ENCODE measurements at places on chromosomes 16 and 17.
A peak's percentile ranks its signal among the peaks of the same experiment; 100 is the strongest.

DNA sequence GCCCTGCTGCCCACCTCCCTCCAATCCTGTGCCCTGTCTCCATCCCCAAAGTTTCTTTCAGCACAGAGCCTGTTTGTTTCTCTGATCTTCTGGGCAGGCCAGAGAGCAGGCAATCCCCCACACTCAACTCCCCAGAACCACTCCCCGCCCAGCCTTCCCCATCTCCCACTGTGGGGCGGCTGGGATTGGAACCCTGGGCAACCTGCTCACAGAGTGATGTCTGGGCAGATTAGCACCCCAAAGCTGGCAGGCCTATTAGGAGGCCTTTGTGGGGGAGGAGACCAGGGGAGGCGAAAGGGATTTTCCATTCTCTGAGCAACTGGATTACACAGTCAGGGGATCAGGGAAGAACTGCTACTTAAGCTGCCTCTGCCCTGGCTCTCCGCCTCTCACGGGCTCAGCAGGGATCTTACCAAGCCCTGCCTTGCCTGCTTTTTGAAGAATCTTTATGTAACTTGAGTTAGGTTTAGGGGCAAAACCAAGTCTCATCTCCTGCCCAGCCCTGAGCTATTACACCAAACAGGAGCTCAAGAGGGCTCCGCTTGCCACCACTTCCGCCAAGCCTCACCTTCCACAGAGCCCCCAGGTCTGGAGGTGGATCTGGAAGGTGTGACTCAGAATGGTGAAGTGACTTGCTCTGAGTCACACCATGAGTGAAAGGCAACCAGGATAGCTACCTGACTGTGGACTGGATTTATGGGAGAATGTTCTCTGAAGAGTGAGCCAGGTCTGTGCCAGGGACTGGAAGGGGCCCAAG, 16.0 kb upstream of the LHX1 start:
- peak; percentile 54 for DNase-seq

GRCh38 chr16:19844945-19845641, 39.6 kb downstream of the GPRC5B start:
- DNase-seq: no peak

DNA sequence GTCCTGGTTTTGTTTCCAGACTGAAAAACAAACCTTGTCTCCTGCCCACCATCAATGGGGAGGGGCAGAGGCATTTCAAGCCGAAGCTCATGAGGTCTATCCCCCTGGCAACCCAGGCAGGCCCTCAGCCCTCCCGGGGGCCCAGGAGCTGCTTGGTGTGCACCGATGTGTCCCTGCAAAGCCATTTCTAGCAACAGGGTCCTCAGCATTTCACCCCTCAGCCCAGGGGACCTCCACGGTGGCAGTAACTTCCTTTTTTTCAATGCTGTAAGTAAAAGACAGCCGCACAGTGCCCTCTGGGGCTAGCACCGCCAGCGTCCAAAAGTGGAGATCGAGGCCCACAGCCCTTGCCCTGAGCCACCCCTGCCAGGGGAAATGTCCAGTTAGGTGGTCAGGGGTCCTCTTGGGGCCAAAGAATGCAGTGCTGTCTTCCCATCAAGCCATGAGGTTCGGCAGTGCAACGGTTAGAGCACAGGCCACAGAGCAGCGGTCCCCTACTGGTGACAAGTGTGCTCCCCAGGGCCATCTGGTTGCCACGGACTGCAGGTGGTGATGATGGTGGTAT, 79.9 kb downstream of the LITAF start:
- DNase-seq: no peak

DNA sequence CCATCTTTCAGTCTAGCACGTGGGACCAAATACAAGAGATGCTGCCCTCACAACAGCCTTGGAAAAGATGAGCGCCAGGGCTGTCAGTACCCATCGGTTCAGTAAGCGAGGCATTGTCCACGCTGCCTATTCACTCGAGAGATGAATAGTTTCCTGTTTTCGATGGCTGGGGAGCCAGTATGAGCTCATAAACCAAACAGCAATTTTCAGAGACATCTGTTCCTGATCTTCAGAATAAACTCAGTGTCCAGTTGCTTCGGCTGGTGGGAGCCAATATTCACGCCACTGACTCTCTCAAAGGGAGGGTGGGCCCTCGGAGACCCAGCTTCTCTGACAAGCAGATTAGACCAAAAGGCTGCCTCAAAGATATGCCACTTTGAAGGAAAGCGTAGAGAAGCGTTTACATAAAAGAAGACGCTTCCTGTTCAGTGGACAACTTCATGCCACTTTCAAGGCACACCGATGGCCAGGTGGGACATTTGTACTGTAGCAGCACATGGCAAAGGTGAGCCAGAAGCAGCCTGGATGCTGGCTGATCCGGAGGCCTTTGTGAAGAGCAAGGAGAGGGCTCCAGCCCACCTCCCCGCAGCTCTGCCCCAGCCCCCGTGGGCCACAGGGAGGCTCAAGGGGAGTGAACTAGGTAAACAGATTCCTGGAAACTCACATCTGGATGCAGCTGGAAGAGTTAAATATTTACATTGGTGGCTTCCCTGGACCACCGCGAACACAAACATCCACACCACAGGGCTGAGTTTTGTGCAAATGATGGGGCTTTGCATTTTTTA, 6.0 kb downstream of the TIMM22 start:
- no peak for DNase-seq

GRCh38 chr16:13718748-13719147, 201.2 kb upstream of the ERCC4 start:
- DNase-seq: no peak

DNA sequence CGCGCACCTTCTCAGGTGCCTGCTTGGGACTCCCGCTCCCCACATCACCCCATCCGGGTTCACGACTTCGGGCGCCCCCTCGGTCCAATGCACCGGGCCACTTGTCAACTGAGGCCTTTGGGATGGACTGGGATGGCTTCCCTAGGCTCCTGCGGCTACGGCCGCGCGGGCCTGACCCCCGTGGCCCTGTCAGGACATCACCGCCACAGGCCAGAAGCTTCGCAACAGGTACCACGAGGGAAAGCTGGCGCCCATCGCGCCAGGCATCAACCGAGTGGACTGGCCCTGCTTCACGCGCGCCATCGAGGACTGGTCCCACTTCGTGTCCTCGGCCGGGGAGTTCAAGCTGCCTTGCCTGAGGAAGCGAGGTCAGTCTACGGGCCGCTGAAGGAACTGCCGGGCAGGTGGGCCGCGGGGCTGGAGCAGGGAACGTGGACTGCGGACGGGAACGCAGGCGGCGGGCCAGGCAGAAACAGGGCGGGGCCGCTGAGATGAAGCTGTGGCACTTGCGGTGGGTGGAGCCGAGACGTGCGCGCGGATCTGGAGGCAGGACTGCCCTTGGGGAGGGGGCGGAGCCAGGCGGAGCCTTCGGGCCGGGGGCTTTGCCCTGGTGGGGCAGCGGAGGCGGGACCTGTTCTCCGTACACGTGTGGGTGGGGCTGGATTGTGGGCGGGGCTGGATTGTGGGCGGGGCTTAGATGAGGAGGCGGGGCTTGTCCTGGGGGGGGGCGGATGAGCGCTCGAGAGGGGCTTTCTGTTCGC, 13.7 kb upstream of the CNGB1 start:
- peak; percentile 63 for DNase-seq

- no peak for DNase-seq
These were observed 11.0 kb upstream of the NFATC3 start for GRCh38 chr16:68073902-68074760.

GRCh38 chr16:52545898-52546266, 1.1 kb downstream of the TOX3 start:
- peak; percentile 34 for DNase-seq

GRCh38 chr16:67199011-67199807, at the start of gene ELMO3:
ELMO3 (plus strand) TSS chr16:67199131; CDS start chr16:67199327, 196 bp downstream.
- peak; percentile 54 for DNase-seq

GRCh38 chr17:5122586-5123342, 6.9 kb downstream of the USP6 start:
- peak; percentile 85 for DNase-seq

- no peak for DNase-seq
These were observed 96.4 kb downstream of the ABCC6 start for GRCh38 chr16:16126896-16127295.

GRCh38 chr16:68473358-68474070, 25.2 kb upstream of the SMPD3 start:
- DNase-seq: no peak

DNA sequence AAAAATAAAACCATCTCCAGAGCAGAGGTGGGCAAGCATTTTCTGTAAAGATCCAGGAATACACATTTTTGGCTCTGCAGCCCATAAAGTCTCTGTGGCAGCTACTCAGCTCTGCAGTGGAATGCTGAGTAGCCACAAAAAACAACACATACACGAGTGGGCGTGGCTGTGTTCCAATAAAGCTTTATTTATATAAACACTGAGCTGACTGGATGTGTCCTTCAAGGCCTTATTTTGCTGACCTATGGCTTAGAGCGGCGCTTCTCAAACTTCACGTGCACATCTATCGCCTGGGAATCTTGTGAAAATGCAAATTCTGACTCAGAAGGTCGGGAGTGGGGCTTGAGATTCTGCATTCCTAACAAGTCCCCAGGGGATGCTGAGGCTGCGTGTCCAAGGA, 39.7 kb downstream of the XYLT1 start:
- DNase-seq: no peak

DNA sequence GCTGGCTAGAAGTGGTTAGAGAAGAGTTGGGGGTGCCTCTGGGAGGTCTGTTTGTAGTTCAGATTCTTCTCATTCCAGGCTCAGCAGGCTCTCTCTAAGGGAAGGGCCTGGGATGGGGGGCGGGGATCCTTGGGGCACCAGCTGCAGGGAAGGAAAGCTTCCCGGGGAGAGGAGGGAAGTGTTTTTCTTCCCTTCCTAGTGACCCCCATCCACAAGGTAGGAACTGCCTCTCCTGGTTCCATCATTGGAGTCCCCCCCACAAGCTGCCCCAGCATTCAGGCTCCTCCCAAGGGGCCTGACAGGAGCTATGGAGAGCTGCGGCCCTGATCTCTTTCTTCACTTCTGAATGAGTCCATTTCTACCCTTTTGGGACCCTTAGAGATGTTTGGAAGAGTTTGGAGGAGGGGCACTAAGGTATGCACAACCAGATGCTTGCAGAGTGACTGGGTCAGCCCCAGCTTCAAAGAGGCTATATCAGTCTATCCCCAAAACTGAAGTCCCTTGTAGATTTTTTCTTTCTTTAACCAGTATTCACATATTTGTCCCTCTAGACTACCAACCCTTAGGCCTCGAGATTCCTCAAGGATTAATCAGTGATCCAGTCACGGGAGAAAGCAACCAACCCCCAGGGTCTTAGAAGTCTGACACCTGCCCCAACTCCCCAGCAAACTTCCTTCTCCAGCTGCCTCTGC, 13.9 kb upstream of the FZD2 start:
- peak; percentile 78 for DNase-seq

- no peak for DNase-seq
These were observed 8.6 kb upstream of the SOST start for GRCh38 chr17:43767053-43767712.

DNA sequence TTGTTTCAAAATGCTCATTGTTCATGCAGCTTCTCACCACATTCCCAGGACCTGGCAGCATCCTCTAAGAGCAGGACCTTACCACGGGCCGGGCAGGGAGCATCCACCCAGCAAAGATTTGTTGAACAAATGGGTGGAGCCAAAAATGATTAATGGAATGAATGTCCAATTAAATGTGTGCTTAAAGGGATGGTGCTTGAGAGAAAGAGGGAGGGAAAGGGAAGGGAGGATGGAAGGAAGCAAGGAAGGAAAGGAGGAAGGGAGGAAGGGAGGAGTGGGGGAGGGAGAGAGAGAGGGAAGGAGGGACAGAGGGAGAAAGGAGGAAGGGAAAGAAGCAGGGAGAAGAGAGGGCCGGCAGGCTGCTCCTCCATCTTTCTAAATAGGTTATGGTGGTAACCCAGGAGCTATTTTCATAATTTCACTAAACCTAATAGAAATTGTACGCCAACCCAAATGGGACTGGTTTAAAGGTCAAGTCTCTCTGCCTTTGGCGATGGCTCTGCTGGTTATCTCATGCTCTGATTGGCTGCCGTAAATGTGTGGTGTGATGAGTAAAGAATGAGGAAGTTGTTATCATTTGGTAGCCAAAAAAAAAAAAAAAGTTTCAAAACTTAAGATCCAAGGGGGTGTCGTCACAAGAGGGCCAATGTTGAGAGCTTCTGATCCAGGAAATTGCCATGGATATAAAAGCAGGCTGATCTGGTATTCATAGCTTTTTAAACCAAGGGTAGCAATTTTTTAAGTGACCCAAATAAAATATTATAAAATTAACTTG, 126.7 kb upstream of the FOXF1 start:
- no peak for DNase-seq

- DNase-seq: no peak
These were observed 122.3 kb downstream of the GOSR1 start for GRCh38 chr17:30599428-30600059.

DNA sequence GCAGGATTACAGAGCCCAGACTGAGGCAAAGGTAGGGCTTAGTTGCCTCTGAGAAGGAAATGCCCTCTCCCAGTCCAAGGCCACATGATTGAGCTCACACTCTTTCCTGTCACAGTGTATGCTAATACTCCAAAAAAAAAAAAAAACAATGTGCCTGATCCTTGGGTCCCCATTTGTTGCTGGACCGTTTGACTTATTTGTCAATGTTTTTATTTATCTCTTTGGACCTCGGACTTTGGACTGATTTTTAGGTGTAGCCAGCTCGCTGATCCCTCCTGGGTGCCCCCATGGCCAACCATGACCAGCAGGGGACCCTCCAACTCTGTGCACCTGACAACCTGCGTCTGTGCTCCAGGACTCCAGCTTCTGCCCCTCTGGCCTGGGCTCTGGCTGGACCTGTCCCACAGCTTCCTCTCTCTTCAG, 622 bp upstream of the CCL16 start:
- DNase-seq: no peak

- DNase-seq: no peak
These were observed 109.9 kb downstream of the RBFOX3 start for GRCh38 chr17:79500745-79501618.

DNA sequence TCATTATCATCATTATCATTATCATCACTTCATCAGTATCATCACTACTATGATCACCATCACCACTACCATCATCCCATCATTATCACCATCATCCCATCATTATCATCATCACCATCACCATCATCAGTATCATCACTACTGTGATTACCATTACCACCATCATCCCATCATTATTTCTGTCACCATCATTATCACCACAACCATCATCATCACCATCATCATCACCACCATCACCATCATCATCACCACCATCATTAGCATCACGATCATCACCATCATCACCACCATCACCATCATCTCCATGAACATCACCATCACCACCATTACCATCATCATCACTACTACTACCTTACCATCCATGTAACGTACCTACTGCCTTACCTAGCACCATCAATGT, 368.8 kb downstream of the SEC14L1 start:
- DNase-seq: no peak

- DNase-seq: no peak
These were observed 211.4 kb downstream of the GSG1L start for GRCh38 chr16:27852116-27852515.

DNA sequence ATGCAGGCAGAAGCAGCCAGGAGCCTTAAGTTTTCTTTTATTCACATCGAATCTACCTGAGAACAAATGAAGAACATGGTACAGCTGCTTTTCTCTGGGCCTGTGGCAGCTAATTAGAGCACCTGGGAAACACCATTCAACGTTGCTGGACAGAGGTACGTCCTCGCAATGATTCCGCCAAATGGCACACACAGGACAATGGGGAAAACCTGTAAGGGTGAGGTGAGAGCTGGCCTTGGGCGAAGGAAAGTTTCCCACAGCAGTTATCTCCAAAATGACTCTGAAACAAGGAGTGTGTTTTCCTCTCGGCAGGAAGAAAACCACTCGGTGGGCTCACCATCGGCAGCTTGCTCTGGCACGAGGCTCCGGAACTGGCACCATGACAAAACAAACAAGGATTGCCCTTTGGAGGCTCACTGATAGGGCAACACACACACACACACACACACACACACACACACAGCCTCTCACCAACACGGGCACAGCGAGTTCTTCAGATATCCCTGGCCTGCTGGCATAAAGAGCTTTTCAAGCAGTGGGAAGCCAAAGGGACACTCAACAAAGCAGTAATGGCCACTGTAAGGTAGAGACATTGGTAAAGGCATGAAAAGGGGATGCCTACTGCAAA, 73.7 kb downstream of the ZFHX3 start:
- DNase-seq: no peak

Measured in right kidney (tissue), 9 donors.